Suppressor macrophage treated with lipopolysaccharide for 1 hour (primary cell): ENCODE measurements at places on chromosomes 12 and 14.
A peak's percentile ranks its signal among the peaks of the same experiment; 100 is the strongest.

- no peak for DNase-seq
Observed at GRCh38 chr12:78183824-78184223, 353.1 kb downstream of the NAV3 start.

DNA sequence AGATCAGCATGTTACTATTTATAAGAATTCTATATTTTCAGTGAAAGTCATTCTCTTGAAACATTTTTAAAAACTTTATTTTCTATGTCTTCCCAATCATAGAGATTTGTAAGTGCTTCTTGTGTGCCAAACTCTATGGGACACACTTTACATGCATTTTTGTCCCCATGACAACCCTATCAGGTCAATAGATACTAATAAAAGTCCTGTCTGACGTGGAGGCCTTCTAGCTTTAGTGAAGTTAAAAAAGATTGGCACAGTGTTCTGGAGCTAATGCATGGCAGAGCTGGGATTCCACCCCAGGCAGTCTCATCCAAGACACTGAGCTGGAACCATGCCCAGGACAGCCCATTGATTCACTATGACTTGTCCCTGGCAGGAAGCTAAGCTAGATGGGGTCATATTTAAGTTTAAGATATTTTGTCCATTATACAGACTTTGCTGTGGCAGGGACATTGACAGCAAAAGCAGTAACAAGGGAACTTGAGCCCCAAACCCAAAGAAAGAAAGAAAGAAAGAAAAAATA lies 28.1 kb downstream of the TTC6 start:
- DNase-seq = no peak

DNA sequence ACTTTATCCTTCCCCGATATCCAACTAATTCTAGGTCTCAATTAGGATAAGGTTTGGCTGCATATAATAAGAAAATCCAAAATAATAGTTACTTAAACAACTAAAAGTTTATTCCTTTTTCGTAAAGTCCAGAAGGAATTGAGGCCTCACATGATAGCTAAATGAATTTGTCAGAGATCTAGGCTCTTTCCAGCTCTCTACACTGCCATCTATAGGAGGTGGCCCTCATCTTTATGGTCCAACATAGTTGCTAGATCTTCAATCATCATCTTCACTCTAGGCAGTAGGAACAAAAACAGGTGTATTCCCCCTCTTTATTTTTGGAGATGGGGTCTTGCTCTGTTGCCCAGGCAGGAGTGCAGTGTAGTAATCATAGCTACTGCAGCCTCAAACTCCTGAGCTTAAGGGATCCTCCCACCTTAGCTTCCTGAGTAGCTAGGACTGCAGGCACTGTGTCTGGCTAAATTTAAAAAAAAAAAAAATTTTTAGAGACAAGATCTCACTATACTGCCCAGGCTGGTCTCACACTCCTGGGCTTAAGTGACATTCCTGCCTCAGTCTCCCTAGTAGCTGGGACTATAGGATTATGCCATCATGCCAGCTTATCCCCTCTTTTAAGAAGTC lies 46.5 kb upstream of the SAV1 start:
- peak; percentile 70 for DNase-seq

DNA sequence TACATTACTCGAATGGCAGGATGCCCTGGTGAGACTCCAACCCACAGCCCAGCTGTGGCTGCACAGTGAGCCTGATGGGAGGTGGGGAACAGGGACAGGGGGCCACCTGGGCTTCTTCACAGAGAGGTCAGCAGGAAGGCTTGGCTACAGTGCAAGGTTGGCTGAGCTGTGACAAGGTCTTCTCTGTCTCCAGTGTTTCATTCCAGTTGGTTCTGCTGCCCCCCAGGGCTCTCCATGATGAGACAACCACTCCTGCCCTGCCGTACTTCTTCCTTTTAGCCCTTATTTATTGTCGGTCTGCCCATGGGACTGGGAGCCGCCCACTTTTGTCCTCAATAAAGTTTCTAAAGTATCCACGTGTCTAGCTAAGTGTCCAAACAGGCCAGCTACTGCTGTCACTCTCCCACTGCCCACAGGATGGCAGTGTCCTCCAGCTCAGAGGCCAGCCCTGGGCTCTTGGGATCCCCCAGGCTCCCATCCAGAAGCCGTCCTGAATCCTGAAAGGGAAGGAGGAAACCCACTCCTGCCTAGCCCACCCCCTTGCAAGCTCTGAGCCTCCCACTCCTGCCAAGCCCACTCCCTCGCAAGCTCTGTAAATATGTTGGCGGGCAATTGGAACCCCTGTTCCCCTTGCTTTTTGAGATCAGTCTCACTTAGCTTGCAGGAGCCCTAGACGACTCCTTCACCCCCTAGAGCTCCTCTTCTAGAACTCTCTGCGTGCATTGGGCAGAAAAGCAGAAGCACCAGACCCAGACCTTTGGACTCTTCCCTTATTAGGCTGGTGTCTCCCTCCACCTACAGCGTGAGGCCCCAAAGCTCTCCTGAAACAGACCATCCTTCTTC lies 5.4 kb downstream of the C1QL4 start:
- DNase-seq = peak; percentile 74

GRCh38 chr12:253116-253831 lies 9.4 kb downstream of the SLC6A13 start:
- DNase-seq = no peak

- no peak for DNase-seq
Observed at GRCh38 chr12:81726634-81727033, 32.5 kb downstream of the PPFIA2 start.

DNA sequence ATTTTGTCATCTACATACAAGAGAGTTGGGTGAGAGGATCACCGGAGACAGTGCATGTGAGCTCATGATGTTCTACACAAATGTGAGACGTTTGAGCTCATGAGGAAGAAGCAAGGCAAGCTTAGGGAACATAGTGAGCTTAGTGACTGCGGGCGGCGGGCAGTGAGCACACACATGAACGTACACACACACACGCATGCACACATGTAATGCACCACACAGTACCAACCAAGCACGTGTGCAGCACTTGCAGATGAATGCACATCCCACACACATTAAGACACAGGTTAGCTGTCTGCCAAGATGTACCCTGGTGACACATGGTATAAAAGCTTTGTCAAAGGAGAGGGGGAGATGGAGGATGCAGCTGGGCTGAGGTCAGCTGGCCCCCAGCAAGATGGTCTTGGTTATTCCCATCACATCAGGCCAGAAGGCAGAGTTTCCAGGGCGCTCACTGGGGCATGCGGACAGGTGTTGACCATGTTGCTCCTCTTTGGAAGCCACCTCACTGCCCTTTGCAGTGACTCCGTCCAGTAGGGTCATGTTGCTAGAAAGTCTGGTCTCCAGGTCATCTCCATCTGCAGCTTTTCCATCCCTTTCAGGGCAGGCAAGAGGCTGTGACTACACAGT lies 8.7 kb upstream of the CACNA2D4 start:
- DNase-seq = no peak

DNA sequence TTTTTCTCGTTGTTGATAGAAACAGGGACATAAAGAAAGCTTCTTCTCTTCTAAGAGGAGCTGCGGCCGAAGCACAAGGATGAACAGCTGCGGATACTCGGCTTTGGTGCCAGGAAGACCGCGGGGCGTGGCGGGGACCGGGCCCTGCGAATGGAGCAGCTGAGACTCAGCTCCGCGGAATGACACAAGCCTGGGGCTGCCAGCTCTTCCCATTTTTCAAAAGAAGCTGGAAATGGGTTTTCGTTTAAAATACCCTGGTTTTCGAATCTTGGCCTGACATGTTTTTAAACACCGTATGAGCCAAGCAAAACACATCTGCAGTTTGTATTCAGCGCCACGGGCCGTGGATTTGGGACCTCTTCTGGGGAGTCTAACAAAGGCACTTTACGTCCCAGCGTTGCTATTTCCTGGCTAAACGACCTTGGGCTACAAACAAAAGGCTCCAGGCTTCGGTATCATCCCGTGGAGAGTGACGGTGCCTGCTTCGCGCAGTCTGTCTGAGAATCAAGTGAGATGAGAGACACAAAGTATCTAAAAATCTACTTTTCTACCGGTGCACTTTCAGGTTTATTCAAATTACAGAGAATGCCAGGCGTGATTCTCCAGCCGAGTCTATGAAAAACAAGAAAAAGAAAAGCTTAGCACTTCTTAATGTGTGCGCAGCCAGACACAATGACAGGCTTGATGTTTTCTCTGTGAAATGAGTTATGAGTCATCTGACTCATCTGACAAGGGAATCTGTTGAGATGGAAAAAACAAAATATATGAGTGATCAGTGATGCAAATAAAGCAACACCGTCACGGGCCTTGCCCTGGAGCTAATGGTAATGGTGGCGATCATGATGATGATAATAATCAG lies 114.0 kb upstream of the TMEM132D start:
- no peak for DNase-seq

DNA sequence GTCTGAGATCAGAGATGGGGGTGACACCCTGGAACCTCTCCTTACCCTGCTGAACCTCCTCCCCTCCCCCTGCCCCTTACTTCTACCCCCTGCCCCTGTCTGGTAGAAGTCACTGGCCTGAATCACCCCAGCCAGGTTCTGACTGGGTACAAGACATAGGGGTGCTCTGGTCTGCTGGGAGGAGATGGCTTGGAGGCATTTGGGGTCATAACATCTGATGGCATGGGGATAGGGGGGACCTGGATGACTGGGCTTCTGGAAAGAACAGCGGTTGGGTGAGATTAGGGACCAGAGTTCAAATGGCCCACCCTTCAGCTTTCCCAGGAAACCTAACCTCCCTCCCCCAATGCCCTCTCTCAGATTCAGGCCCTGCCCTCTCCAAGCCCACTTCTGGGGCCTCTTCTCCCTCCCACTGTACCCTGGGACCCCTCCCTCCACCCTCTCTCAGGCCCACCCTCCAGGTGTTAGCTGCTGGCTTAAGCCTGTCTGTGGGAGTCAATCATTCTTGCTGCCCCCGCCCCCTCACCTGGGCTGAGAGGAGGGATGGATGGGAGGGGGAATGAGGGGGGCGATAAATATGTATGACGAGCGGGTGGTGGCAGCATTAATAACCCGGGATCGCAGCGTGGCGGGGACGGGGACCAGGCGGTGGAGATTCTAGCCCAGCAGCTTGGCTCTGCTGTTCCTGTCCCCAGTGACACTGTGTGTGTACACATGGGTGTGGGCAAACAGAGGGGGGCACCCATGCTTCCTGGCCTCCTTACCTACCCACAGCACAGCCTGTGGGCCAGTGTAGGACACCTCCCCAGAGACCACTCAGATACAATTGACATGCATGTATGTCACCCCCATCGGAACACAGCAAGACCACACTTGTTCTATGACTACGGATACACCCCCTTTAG lies 5.9 kb downstream of the NXPH4 start:
- no peak for DNase-seq

DNA sequence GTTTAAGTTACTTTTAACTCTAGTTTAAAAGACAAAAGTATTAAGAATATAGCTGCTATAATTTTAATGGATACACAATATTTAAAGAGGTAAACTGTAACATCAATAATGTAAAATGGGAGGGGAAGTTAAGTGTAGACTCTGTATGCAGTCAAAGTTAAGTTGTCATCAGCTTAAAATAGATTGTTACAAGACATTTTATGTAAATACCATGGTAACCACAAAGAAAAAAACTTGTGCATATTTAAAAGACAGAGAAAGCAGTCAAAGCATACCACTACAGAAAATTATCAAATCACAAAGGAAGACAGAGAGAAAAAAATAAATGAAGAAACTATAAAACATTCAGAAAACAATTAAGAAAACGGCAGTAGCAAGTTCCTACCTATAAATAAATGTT lies 73.3 kb downstream of the CEP128 start:
- no peak for DNase-seq

DNA sequence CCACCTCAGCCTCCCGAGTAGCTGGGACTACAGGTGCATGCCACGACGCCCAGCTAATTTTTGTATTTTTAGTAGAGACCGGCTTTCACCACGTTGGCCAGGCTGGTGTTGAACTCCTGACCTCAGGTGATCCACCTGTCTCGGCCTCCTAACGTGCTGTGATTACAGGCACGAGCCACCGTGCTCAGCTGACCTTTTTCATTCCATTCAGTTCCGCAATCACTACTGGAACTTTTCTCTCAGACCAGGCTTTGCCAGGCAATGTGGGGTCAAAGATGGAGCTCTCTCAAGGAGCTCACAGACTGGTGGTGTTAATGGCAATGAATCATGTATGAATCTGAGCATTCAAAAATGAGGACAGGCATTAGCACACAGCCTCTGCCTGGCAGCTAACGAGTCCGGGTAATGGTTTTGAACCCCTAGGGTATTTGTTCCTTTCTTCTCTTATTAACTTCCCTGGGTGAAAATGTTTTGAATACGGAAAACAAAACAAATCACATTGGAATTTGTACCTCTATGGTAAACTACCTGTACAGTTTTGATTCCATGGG lies 9.4 kb upstream of the TCHP start:
- DNase-seq = no peak

DNA sequence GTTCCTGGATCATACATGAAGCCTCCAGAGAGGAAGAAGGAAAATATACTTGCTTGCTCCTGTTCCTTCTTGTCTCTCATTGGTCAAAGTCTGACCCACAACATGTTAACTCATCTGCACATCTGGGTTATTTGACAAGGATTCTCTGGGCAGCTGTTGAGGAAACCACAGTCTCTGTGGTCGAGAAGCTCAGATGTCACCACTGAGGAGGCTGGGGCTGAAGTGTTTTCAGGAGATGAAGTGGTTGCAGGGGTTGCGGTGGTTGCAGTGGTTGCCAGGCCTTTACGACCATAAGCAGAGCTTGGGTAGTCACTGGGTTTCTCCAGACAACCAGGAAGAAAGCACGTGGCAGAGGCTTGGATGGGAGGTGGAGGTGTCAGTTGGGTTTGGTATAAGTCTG lies 265.0 kb upstream of the LRIG3 start:
- no peak for DNase-seq

DNA sequence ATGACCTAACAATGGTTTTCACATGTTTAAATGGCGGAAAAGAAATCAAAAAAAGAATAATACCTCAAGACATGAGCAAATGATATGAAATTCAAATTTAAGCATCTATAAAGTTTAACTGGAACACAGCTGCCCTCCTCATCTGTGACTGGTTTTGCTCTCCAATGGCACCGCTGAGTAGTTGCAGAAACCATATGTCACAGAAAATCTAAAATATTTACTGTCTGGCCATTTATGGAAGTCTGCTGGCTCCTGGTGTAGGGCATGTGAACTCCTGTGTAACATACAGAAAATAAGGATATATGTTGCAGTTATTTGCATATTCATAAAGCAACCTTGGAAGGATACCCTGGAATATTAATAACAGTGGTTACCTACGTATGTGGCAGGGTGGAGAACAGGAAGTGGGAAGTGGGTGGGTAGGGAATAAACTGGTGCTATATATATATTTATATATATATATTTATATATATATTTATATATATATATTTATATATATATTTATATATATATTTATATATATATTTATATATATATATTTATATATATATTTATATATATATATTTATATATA lies 48.4 kb downstream of the LTBP2 start:
- DNase-seq = no peak

GRCh38 chr12:52629281-52630007 lies 11.1 kb upstream of the KRT73 start:
- peak; percentile 13 for DNase-seq
